Chondrocyte (in vitro differentiated cells): ENCODE measurements at places on chromosomes 7 and 10. TPM values are rescaled to one million over a fixed set of nuclear protein-coding genes. Genes with fewer than 3 reads are reported as not detected.

- peaks cover 4% of the 10 kb centered on the region for H3K36me3 ChIP-seq
- no peak overlapping the region for H3K27ac ChIP-seq
- H3K27me3 ChIP-seq, result peaks cover 2% of the 10 kb centered on the region
- peaks cover 9% of the 10 kb centered on the region for H3K4me1 ChIP-seq
- no peak for DNase-seq
These were observed 55.9 kb upstream of the ADRB1 start for GRCh38 chr10:113987805-113988204.

GRCh38 chr10:125201791-125202622, 41.6 kb upstream of the CTBP2 start:
- no peak overlapping the region for H3K4me3 ChIP-seq
- H3K36me3 ChIP-seq, result no peaks in the 10 kb centered on the region
- peaks cover 7% of the 10 kb centered on the region for H3K27me3 ChIP-seq
- H3K4me1 ChIP-seq, result peaks cover 5% of the 10 kb centered on the region
- no peak overlapping the region for H3K27ac ChIP-seq

Gene LOXL4
- 1.7 to 3.2 TPM (median 1.9 TPM) in 3 replicates for total RNA-seq

GRCh38 chr10:89263531-89263930, 12.0 kb upstream of the LIPA start:
- no peak for DNase-seq
- no peak overlapping the region for H3K27ac ChIP-seq
- H3K4me1 ChIP-seq, result peaks cover 38% of the 10 kb centered on the region

GRCh38 chr10:28558186-28558585, 25.3 kb downstream of the WAC start:
- no peaks in the 10 kb centered on the region for H3K27me3 ChIP-seq
- DNase-seq, result no peak
- no peak overlapping the region for H3K4me3 ChIP-seq
- H3K36me3 ChIP-seq, result peaks cover 22% of the 10 kb centered on the region
- H3K4me1 ChIP-seq, result peaks cover 72% of the 10 kb centered on the region

Gene MYH16
- total RNA-seq, result not detected in 3 replicates
